Naive thymus-derived CD8-positive, alpha-beta T cell (primary cell): ENCODE measurements at places on chromosomes 5 and 9.

DNA sequence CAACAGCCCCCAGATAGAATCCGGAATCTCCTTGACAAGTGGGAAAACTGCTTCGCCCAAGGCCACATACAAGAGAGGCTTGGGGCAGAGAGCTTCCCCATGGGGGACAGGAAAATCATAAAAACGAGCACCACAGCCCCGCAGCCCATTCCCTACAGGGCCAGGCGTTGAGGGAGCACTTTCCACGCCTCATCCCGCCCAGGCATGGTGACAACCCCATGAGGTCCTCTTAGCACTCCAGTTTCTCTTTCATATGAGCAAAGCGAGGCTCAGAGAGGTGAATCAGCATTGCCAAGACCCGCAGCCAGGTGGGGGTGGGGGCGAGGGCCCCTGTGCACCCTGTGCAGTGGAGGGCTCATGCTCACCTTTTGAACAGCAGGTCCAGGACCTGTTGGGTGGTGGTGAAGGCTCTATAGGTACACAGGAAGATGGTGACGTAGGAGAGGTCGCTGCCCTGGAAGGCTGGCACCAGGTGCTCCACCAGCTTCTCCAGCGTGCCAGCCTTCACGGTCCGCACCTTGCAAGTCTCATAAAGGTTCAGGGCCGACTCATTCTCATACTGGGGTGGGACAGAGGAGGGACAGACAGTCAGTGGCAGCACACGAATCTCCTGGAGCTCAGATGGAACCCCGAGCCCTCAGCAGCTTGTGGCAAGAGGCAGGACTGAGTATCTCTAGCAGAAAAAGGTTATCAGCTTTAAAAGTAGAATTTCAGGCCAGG lies 10.9 kb downstream of the RALGDS start:
- DNase-seq, result no peak
- peaks cover 30% of the 10 kb centered on the region for H3K4me1 ChIP-seq
- H3K36me3 ChIP-seq, result no peaks in the 10 kb centered on the region
- no peak overlapping the region for H3K4me3 ChIP-seq

DNA sequence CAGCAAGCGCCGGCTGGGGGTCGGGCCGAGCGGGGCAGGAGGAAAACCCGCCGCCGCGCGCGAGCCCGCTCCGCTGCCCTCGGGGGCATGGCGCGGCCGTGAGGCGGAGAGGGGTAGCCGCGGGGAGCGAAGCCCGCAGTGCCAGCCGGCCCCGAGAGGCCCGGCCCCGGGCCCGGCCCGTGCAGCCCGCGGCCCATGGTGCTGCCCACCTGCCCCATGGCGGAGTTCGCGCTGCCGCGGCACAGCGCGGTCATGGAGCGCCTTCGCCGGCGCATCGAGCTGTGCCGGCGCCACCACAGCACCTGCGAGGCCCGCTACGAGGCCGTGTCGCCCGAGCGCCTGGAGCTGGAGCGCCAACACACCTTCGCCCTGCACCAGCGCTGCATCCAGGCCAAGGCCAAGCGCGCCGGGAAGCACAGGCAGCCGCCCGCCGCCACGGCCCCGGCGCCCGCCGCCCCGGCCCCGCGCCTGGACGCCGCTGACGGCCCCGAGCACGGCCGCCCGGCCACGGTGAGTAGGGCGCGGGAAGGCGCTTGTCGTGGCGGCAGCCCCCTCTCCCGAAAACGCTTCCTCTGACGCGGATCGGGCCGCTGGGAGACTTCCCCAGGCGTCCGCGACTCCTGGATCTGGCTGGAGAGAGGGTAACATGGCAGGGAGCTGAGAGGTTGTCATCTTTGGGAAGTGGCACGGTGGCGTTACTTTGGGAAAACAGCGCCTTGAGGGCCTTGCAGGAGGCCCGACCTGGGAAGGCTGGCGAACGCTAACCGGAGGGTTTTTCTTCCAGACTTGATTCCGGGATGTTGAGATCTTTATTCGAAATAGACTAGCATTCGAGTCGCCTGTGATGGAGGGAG lies 523 bp downstream of the MAML1 start:
- DNase-seq, result no peak
- H3K27me3 ChIP-seq, result no peaks in the 10 kb centered on the region
- H3K27ac ChIP-seq, result peak overlapping the region; percentile 91
- peak overlapping the region; percentile 96 for H3K4me3 ChIP-seq

DNA sequence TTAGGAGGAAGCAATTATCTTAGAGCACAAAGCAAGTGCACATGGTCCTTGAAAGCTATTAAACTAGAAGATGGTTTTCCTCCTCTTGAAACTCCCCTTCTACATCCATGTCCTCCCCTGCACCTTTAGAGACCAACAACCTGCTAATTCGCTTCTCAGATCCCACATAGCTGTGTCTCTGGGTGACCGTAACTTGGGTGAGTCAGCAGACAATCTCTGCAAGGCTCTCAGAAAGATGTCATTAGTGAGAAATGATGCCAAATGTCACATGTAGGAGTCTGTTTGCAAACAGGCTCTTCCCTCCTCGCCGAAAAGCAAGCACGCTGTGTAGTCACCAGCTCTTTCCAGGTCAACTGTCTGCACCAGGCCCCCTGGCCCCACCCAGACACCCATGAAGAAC lies 291.8 kb downstream of the SLIT3 start:
- H3K27me3 ChIP-seq, result peaks cover 1% of the 10 kb centered on the region
- H3K4me3 ChIP-seq, result no peak overlapping the region
- H3K4me1 ChIP-seq, result no peaks in the 10 kb centered on the region
- no peak for DNase-seq
- no peak overlapping the region for H3K27ac ChIP-seq
- no peaks in the 10 kb centered on the region for H3K36me3 ChIP-seq

DNA sequence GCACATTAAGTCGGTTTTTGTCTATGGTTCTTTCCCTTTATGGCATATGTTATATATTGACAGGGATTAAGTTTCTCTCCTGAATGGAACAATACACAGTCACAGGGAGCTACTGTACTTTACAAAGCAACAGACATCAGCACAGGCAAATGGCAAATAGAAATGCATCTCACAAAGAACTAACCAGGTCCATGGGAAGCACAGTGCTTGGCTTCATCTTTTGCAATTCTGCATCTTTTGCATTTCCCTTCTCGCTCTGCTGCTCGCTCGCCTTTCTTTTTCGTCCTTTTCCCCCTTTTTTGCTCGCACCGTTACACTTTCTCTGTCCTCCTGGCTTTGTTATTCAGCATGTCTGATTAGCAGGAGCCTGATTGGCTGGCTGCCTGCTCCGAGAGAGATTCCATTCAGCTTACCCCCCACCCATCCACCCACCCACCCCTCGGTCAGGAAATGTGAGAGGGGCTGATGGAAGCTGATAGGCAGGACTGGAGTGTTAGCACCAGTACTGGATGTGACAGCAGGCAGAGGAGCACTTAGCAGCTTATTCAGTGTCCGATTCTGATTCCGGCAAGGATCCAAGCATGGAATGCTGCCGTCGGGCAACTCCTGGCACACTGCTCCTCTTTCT lies at the start of gene ADAMTSL1:
ADAMTSL1 (plus strand) TSS at position 502 of the 628 bp plus-strand sequence; CDS start at position 582, 80 bp downstream.
- no peak within 1 kb of the TSS for H3K27ac ChIP-seq
- H3K4me3 ChIP-seq, result no peak within 1 kb of the TSS

DNA sequence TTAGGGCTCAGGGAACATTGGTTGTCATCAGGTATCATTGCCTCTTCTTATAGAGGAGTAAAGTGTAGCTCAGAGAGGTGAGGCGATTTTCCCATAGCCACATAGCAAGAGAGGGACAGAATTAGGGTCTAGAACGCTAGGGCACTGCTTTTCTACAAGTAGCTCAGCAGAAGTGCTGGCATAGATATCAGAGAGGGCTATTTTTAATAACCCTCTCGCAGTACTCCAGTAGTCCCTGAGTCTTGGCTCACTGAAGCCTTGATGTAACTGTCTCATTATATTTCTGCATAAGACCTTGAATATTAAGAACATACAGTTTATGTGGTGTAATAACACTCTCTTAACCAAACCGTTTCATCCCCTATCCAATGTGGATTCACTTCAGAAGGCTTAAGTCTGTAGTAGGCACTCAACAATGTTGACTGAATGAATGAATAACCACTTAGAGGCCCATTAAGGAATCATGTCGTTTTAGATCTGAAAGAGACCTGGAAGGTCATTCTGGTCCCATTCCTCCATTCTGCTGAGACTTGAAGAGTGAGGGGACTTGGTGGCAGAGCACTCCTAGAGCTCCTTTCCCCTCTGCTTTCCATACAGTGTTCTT lies 4.7 kb upstream of the FRMPD1 start:
- no peak for DNase-seq
- no peaks in the 10 kb centered on the region for H3K36me3 ChIP-seq
- peaks cover 6% of the 10 kb centered on the region for H3K4me1 ChIP-seq

- H3K27ac ChIP-seq, result no peak overlapping the region
- H3K27me3 ChIP-seq, result no peaks in the 10 kb centered on the region
- DNase-seq, result no peak
- H3K36me3 ChIP-seq, result no peaks in the 10 kb centered on the region
- H3K4me1 ChIP-seq, result no peaks in the 10 kb centered on the region
Measured at GRCh38 chr5:88926774-88927173, 43.8 kb upstream of the MEF2C start.

- no peak for DNase-seq
- no peak overlapping the region for H3K27ac ChIP-seq
Measured at GRCh38 chr9:130606887-130607600, 27.7 kb downstream of the FUBP3 start.

DNA sequence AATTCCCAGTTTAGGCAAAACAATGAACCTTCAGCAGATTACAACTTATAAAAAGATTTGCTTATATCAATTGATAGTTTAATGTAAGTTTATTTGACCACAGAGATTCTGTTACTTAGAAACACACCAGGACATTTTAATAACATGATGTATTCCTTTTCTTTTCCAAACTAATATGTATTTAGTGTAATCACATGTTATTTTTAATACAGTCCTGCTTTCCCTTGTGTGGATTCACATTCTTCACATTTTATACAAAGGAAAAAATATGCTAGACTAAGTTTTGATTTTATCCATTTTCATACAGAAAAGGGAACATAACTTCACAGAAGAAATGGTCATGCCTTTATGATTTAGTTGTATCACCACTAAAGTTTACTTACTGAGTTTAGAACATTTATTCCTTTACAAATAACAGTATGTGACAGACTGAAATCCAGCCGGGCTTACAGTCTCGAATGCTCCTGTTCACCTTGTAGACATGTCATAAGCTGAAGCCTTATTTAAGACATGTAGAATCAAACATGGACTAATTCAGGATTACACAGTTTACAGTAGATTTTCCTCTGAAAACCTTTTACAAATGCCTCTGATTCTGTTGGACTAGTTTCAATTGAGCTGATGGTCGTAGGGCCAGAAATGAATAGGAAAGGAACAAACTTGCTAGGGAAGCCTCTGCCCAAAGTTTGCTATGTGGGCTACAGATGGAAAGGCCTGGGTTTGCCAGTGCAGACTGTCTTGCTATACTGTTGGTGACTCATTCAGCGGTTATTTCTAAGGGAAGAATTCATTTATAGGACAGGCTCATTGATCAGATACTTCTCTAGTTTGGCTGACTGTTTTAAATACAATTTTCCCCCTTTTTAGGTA lies 6.6 kb upstream of the ASPN start:
- H3K36me3 ChIP-seq, result peaks cover 1% of the 10 kb centered on the region
- H3K4me1 ChIP-seq, result no peaks in the 10 kb centered on the region
- no peaks in the 10 kb centered on the region for H3K27me3 ChIP-seq
- H3K27ac ChIP-seq, result no peak overlapping the region

- no peak overlapping the region for H3K4me3 ChIP-seq
- H3K27me3 ChIP-seq, result no peaks in the 10 kb centered on the region
- peaks cover 13% of the 10 kb centered on the region for H3K4me1 ChIP-seq
- no peak for DNase-seq
- H3K27ac ChIP-seq, result no peak overlapping the region
Measured at GRCh38 chr9:120761006-120761405, 32.2 kb downstream of the FBXW2 start.

- H3K4me1 ChIP-seq, result no peaks in the 10 kb centered on the region
- peaks cover 13% of the 10 kb centered on the region for H3K27me3 ChIP-seq
- H3K27ac ChIP-seq, result no peak overlapping the region
- H3K4me3 ChIP-seq, result no peak overlapping the region
- DNase-seq, result no peak
- no peaks in the 10 kb centered on the region for H3K36me3 ChIP-seq
Measured at GRCh38 chr9:32738501-32739172, 44.7 kb upstream of the TMEM215 start.

DNA sequence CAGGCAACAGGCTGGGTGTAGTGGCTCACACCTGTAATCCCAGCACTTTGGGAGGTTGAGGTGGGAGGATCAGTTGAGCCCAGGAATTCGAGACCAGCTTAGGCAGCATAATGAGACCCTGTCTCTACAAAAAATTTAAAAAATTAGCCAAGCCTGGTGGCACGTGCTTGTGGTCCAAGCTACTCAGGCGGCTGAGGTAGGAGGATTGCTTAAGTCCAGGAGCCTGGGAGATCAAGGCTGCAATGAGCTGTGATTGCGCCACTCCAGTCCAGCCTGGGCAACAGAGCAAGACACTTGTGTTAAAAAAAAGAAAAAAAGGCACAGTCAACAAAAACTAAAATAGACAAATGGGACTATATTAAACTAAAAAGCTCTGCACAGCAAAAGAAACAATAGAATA lies 29.3 kb downstream of the ATP6V0E1 start:
- no peak overlapping the region for H3K27ac ChIP-seq
- H3K27me3 ChIP-seq, result no peaks in the 10 kb centered on the region
- H3K4me1 ChIP-seq, result peaks cover 68% of the 10 kb centered on the region
- no peak for DNase-seq

DNA sequence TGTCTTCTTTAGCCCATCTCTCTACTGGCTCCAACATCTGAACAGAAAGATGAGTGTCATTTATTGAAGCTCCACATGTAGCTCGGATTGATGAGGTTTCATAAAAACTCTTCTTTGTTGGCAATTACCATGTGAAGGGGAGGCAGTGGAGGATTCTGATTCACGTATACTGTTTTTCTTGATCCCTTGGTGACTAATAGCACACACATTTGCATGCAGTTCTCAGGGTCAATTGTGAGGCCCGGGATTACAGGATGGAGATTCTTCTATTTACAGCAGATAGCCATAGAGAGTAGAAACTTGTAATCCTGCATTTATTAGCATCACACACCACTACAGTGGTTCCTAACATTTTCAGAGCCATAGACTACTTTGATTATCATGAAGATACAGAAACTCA lies 133.2 kb upstream of the MARCHF11 start:
- no peak overlapping the region for H3K4me3 ChIP-seq
- peaks cover 5% of the 10 kb centered on the region for H3K27me3 ChIP-seq
- no peaks in the 10 kb centered on the region for H3K36me3 ChIP-seq
- DNase-seq, result no peak
- H3K27ac ChIP-seq, result no peak overlapping the region

- no peak overlapping the region for H3K4me3 ChIP-seq
- H3K4me1 ChIP-seq, result no peaks in the 10 kb centered on the region
- H3K27ac ChIP-seq, result no peak overlapping the region
- peaks cover 6% of the 10 kb centered on the region for H3K27me3 ChIP-seq
- DNase-seq, result no peak
- no peaks in the 10 kb centered on the region for H3K36me3 ChIP-seq
Measured at GRCh38 chr9:135772702-135773493, 70.9 kb downstream of the KCNT1 start.

GRCh38 chr9:38251036-38251860 lies 141.3 kb upstream of the ALDH1B1 start:
- no peaks in the 10 kb centered on the region for H3K36me3 ChIP-seq
- H3K4me3 ChIP-seq, result no peak overlapping the region
- H3K4me1 ChIP-seq, result no peaks in the 10 kb centered on the region
- no peak overlapping the region for H3K27ac ChIP-seq
- no peaks in the 10 kb centered on the region for H3K27me3 ChIP-seq
- no peak for DNase-seq

- no peaks in the 10 kb centered on the region for H3K4me1 ChIP-seq
- no peak overlapping the region for H3K27ac ChIP-seq
- DNase-seq, result no peak
- no peaks in the 10 kb centered on the region for H3K27me3 ChIP-seq
Measured at GRCh38 chr5:2371419-2371710, 380.1 kb downstream of the IRX2 start.

- H3K4me3 ChIP-seq, result no peak overlapping the region
- H3K27me3 ChIP-seq, result peaks cover 7% of the 10 kb centered on the region
- no peak for DNase-seq
- H3K4me1 ChIP-seq, result no peaks in the 10 kb centered on the region
Measured at GRCh38 chr9:16884373-16884772, 13.9 kb upstream of the BNC2 start.
